ENCODE measurements at places on chromosomes 16 and 17.

- no peak for DNase-seq
These were observed 5.2 kb upstream of the MYH11 start for GRCh38 chr16:15861996-15862395.

GRCh38 chr17:59762049-59762823, 54.8 kb downstream of the VMP1 start:
- DNase-seq: peak; percentile 89

DNA sequence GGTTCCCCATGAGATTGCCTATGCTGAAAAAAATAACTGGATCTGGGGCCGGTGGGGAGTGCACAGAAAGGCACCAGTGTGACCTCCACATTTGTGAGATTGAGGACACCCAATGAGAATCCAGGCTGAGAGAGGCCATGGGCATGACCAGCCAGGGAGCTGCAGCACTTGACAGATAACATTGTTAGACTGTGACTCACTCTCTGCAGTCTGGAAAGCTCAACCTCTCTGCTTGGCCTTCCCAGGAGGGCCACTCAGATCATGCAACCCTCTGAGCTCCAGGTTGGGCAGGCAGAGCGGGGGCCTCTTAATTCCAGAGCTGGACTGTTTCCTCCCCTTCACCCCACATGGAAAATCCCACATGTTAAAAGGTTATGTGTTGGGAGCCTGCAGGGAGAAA, 30.1 kb downstream of the FZD2 start:
- peak; percentile 84 for DNase-seq

- DNase-seq: no peak
These were observed 170.2 kb downstream of the UTP18 start for GRCh38 chr17:51430591-51430990.

DNA sequence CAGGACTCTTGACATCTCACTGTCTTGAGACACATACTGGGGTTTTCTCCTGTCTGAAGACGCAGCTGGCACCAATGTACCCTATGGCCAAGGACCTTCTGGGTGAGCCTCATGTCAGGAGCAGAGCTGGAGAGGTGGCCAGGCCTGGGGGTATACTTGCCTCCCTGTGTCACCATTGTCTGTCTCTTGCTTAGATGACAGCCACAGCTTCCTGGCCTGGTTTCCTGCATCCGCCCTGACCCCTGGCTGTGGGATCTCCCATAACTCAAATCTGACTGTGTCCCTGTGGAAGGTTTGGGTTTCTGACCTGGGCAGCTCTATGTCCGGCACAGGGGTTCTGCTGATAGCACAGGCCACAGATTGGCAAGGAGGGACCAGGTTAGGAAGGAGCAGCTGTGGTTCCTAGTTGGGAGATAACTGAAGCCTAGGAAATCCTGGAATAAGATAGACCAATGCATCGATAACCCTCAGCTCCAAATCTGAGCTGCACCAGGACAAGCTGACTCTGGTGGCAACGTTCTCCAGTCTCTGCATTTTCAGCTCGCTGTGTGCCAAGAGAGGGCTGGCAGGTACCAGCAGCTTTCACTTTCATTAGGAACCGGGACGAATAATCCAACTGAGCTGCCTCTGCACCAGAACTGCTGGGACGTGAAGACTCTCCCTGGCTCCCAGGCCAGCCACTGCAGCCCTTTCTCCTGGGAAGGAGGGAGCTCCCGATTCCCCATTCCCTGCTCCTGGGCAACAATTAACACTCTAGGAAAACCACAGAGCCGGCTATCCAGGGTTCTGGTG, 5.0 kb downstream of the DEXI start:
- no peak for DNase-seq

- no peak for DNase-seq
These were observed 141.1 kb upstream of the HS3ST4 start for GRCh38 chr16:25550647-25551046.

- no peak for DNase-seq
These were observed 13.0 kb upstream of the MC1R start for GRCh38 chr16:89905511-89906139.

GRCh38 chr16:65044873-65045272, 77.0 kb downstream of the CDH11 start:
- DNase-seq: peak; percentile 7

GRCh38 chr16:88424587-88425235, 28.4 kb upstream of the ZFPM1 start:
- DNase-seq: no peak

- DNase-seq: peak; percentile 76
These were observed 10.5 kb downstream of the ST3GAL2 start for GRCh38 chr16:70428178-70428998.

DNA sequence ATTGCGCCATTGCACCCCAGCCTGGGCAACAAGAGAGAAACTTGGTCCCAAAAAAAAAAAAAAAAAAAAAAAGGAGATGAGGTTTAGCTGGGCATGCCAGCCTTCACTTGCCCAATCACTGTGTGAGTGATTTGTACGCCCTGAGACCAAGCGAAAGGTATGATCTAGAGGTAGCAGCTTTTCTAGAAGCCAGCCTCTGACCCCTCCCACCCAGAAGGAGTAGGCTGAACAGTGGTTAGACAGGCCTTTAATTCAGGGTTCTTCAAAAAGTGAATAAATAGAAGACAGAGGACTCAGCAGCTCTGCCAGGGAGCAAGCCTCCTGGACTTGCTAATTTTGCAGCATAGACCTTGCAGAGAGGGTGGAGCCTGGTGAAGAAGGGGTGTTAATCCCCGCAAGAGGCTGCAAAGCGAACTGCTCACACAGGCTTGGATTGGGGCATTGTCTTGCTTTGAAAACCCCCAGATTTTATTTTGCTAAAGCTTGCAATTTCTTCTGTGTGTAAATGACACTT, 7.1 kb upstream of the CYTH1 start:
- DNase-seq: no peak

DNA sequence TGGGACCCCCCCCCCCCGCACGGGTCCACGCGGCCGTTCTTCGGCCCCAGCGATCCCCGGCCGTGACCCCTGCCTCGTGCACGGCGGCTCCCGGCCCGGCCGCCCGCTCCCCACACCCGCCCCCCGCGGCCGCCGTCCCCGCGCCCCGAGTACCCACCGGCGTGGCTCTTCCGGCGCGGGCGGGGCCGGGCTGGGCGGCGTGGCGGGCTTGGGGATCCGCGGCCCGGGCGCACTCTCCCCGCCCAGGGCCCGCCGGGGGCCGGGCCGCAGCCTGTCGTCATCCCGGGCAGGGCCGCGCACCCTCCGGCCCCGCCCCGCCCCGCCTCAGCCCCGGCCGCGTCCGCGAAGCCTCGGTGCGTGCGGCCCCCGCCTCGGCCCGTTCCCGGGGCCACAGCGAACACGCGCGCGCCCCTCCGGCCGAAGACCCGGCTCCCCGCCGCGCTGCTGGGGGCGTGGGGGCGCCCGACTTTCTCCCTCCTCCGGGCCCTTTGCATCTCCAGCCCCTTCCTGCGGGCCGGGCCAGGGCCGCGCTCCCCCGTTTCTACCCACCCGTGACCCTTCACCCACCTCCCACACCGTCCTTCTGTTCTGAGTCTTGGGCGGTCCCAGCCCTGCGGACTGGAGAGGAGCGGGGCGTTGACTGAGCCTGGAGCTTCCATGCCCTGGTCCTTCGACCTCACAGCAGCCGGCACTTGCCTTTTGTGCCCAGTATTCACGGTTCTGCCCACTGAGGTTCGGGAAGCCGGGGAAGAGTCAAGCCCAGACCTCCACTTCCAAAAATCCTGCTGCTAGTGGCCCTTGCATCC, 840 bp downstream of the MYO1C start:
- DNase-seq: peak; percentile 52

DNA sequence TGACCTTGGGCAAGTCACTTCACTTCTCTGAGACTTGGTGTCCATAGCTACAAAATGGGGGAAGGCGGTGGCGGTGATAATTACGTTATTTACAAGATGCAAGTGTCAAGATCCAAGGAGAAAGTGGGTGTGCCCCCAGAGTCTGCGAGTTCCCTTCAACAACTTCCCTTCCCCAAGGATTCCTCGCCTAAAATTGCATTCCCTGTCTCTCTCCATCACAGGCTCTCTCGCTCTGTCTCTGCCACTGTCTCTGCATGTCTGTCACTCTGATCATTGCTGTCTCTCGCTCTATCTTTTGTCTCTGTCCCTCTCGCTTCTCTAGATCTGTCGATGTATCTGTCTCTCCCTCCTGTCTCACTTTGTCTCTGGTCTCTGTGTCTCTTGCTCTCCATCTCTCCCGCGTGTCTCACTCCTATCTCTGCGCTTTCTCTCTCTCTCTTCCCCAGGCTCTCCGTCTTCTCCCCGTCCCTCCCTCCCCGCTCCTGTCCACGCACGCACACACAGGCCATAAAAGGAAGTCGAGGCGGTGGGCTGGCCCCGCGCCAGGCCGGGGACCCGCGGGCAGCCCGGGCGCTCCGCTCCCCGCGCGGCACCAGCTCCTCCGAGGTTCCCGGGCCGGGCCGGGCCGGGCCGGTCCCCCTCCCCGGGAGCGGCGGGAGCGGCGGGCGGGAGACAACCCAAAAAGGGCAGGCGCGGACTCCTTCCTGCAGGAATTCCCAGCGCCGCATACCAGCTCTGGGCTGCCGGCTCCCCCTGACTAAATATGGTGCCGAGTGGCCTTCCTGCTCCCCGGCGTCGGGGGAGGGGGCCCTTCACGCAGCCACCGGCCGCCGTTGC, 1.1 kb upstream of the MYH11 start:
- DNase-seq: peak; percentile 21

- DNase-seq: peak; percentile 68
These were observed 158.5 kb upstream of the RPH3AL start for GRCh38 chr17:511001-511698.

GRCh38 chr16:86507173-86508027, 2.9 kb upstream of the FOXF1 start:
- no peak for DNase-seq

GRCh38 chr17:17372856-17373520, 69.8 kb downstream of the NT5M start:
- no peak for DNase-seq

DNA sequence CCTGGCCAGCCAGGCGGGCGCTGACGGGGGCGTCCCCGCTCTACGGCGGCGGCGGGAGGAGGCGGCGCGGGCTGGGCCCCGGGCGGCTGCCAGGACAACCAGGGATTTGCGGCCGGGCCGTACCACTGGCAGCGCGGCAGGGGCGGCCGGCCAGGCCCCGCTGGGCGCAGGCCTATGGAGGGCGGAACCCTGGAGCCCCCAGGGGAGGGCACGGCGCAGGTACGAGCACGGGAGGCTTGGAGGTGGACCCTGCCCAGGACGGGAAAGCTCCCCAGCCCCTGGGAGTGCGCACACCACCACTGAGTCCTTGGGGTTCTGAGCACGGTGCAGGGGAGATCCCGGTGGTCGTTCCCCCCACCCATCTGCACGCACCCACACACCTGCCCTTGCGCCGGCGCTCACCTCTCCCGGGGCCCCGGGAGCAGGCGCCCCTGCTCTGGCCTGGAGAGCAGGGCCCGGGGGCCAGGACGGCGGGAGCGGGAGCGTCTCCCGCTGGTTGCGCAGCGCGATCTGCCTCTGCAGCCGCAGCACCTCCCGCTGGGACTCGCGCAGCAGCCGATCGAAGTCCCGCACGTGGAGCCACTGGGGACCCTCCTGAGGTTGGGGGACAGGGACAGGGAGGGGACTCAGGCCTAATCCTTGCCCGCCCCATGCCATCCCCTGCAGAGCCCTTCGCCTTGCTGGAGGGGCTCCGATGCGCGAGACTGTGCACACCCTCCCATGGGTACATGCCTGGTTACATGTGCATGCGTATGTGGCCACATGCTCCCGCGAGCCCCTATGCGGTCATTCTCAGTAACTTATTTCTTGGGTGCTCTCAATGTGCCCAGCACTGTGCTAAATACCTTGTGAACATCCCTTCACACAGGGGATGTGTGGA, 3.9 kb downstream of the TSPOAP1 start:
- DNase-seq: no peak

- DNase-seq: no peak
These were observed 61.4 kb downstream of the SRL start for GRCh38 chr16:4180511-4180910.

DNA sequence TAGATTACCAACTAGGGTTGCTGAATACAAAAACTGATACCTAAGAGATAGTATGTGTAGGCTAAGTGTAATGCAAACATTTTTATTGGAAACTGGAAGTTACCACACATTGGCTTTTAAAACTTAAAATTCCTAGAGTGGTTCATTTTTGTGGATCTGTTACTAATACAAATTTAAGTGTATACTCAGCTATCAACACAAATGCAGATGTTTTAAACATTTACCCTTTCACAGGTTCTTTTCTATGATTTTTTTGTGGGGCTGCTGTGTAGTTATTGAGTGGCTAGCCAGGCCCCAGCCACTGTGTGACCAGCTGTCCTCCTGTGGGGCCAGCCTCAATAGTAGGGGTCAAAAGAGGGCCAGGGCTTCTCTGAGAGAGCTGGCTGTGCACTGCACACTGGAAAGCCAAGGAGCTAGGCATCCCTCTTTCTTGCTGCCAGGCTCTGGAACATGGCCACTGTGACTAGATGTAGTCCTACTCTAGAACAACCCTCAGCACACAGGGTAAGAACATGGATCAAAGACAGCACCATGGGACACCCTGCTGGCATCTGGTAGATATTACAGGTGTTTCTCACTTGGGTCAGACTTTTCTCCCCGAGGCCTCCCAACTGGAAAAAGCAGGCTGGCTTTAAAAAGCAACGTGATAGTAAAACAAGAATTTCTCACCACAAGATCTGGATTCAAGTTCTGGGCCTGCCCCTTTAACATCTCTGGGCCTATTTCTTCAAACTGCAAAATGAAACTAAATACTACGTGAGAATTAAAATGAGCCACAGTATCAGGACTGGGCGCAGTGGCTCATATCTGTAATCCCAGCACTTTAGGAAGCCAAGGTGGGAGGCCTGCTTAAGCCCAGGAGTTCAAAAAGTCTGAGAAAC, 7.3 kb upstream of the VEZF1 start:
- DNase-seq: peak; percentile 78

GRCh38 chr17:83067718-83068261, 11.6 kb upstream of the METRNL start:
- peak; percentile 23 for DNase-seq

- DNase-seq: no peak
These were observed 6.4 kb downstream of the HLF start for GRCh38 chr17:55271223-55271571.

DNA sequence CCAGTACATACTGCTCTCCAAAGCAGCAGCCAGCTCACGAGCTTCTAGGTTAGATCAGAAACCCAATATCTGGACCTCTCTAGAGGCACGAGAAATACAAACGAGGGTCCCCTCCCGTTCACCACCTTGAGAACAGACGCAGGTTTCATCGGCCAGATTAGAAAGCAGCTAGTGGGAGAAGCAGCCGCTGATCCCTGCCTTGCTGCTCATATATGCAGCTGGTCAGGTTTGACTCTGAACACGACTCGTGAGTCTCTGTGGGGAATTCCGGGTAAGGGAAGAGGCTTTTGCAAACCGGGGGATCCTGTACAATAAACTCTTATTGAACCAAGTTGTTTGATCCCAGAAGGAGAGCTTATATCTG, 1.6 kb downstream of the VAT1L start:
- DNase-seq: no peak

GRCh38 chr16:68289621-68290329, 21.0 kb downstream of the SLC7A6OS start:
- no peak for DNase-seq
